ENCODE measurements at places on chromosomes 7 and 10. TPM values are rescaled to one million over a fixed set of nuclear protein-coding genes. Genes with fewer than 3 reads are reported as not detected.
A peak's percentile ranks its signal among the peaks of the same experiment; 100 is the strongest.

TFR2 gene
- total RNA-seq: 0.08 TPM

IL6 gene
- total RNA-seq: 3.8 TPM

DRGX gene
- total RNA-seq: not detected

CTAGE8 gene
- total RNA-seq: not detected

NAT16 gene
- total RNA-seq: not detected

GFRA1 gene
- 0.18 TPM for total RNA-seq

C7orf57 gene
- 0.09 TPM for total RNA-seq

LIPF gene
- not detected for total RNA-seq

GJC3 gene
- total RNA-seq: not detected

PLCE1 gene
- total RNA-seq: 4.2 TPM

VWC2 gene
- total RNA-seq: not detected

PITX3 gene
- total RNA-seq: not detected

VPS37D gene
- 1.9 TPM for total RNA-seq

ADGRA1 gene
- not detected for total RNA-seq

DNA sequence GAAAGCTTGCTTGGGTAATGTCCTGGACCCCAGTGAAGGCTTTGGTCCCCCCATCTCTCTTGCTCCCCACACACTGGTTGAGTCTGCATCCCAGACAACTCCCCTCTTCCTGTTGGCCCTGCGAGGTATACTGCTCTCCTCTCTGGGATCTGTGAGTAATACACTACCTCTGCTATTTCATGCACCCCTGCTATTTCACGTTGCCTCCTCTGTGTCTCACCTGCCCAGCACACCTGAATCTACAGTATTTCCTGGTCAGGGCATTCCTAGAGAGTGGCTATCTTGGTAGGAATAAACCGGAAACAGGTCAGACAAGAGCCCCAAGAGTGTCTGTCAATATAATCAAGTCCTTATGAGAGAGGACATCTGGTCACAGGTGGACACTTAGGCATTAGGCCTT lies 114.3 kb upstream of the ODAD2 start:
- DNase-seq: no peak

DNA sequence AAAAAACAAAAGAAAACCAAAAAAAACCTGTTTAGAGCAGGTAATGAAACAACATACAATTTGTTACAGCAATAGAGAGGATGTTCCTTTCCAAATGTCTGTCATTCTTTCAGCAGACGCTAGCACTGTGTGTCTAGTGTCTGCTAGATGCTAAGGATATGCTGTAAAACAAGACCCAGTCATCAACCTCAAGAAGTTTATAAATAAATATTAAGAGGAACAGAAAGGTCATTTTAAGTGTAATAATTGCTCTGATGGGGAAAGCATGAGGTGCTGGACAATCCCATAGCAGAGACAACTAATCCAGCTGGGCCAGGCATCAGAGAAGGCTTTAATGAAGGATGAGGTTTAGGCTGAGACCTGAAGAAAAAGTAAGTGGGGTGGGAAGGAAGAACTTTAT lies 23.3 kb upstream of the ASCC1 start:
- DNase-seq: no peak

- DNase-seq: no peak
These were observed 213.5 kb upstream of the NRP1 start for GRCh38 chr10:33547976-33548375.

- peak; percentile 91 for DNase-seq
These were observed 10.0 kb upstream of the TNS3 start for GRCh38 chr7:47591655-47592572.

DNA sequence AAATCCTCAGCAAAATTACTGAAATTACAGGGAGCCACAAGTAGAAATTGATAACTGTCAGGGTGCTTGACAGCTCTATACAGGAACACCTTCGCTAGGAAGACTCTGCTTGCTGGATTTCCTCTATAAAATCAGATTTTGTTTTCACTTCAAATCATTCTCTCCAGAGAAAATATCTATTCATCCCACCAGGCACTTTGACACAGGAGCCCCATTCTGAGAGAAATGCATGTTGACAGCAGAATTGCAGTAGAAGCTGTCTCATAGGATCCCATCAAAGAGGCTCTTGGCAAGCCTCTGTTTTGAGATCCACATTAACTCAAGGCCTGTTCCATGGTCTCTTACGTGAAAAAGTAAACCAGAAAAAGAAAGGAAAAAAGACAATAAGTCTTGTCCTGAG lies 116.8 kb downstream of the PDE1C start:
- DNase-seq: no peak

GRCh38 chr10:122468926-122469781 lies 7.8 kb downstream of the HTRA1 start:
- peak; percentile 94 for DNase-seq

GRCh38 chr7:73908123-73908611 lies 47.2 kb downstream of the TMEM270 start:
- DNase-seq: no peak

GRCh38 chr10:44411251-44411650 lies 26.4 kb upstream of the CXCL12 start:
- no peak for DNase-seq

DNA sequence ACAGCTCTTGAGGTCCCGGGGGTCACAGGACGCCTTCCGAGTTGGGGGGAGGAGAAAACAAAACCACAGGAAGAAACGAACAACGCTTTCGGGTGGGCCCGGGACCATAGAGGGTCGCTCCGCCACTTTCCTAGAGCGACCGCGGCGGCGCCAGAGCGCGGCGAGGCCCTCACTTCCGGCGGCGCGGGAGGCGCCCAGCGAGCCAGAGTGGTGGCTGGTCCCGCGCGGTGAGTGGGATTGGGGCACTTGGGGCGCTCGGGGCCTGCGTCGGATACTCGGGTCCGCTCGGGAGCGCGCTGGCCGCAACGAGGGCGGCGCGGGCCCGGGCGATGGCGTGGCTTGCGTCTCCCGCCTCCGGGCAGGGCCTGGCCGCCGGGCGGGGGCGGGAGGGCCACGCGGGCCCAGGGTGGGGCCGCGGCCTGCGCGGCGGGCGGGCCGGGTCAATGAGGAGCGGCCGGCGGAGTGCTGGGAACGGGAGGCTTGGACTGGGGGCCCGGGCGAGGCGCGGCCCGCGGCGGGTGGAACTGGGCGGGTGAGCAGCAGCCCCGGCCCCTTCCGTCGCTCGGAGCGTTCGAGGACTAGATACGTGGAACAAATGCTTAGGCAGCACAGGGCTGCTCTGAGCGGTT lies at the start of gene ZNF22:
ZNF22 (plus strand) TSS at position 172 of the 629 bp plus-strand sequence. CDS start 2,446 bp downstream, outside the sequence.
- DNase-seq: peak; percentile 59

DNA sequence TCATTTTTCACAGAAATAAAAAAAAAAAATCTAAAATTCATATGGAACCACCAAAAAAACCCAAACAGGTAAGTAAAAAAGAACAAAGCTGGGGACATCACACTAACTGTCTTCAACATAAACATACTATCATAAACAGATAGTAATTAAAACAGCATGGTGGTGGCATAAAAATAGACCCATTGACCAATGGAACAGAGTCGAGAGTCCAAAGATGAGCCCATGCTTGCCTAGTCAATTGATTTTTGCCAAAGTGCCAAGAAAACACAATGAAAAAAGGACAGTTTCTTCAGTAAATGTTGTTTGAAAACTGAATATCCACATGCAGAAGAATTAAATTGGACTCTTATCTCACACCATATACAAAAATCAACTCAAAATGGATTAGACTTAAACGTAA lies 513.2 kb upstream of the PHF14 start:
- no peak for DNase-seq

GRCh38 chr7:25789701-25790640 lies 362.0 kb upstream of the NFE2L3 start:
- no peak for DNase-seq

DNA sequence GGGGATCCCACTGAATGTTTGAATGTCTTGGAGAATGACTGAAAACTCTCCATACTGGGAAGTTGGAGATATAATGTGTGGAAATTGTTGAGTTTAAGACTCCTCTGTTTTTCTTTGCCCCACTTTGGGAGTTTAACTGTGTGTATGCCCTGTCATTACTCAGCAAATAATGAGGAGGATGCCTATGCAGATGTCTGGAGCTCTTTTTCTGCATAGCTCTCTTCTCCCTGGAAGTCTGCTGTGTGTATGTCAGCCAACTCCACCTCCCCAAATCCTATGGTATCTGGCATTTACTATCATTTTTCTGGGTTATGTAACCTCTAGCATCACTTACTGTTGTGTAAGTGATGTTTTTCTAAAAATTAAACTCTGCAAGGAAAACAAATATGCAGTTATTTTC lies 122.2 kb downstream of the ANKRD7 start:
- DNase-seq: no peak

DNA sequence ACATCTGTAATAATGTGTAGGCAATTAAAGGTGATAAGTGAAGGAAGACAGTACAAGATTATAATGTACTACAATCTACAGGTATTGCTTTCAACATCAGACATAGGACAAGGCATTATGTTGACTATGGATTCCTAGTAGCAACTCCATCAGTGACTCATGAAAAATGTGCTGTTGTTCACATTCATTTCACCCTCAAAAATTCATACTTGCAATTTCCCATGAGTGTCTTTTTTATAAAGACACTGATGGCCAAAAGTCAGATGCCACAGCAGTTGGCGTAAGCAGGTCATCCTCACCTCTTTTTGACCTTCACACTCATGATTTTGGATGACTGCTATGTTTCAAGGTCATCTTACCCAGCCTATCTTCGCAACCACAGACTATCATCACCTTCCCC lies 100.0 kb upstream of the AMPH start:
- no peak for DNase-seq

GRCh38 chr10:63583909-63584724 lies 62.9 kb downstream of the REEP3 start:
- peak; percentile 9 for DNase-seq

GRCh38 chr7:44867073-44867995 lies 18.0 kb downstream of the PURB start:
- peak; percentile 81 for DNase-seq

- no peak for DNase-seq
These were observed 503.8 kb downstream of the INHBA start for GRCh38 chr7:41199136-41199535.
